ENCODE measurements at places on chromosomes 11 and 22.

GRCh38 chr11:34706709-34707461 lies 86.0 kb downstream of the EHF start:
- no peak for DNase-seq

GRCh38 chr22:49334976-49335375 lies 492.7 kb downstream of the BRD1 start:
- no peak for DNase-seq

DNA sequence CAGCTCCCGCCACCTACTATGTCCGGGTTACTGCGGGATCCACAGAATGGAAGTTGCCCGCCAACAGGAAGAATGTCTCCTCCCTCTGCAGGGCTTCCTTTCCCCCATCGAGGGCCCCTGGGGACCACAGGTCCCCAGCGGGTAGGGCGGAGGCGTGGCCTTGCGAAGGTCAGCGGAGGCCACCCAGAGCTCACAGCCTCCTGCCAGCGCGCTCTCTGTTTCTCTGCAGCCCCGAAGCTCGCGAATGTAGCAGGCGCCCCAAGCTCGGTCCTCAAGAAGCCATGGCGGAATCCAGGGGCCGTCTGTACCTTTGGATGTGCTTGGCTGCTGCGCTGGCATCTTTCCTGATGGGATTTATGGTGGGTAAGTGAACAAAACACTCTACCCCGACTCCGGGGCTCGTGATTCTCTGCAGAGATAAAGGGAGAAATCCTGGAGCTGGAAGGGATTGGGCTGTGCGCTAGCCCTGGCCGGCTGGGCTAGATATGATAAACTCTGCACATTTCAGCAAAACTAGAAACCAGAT lies at the start of gene NAALAD2:
TSS of gene NAALAD2 (plus strand) at position 186 of the 526 bp plus-strand sequence. CDS start at position 282, 96 bp downstream.
- no peak for DNase-seq

GRCh38 chr11:29336727-29337575 lies 679.9 kb downstream of the KCNA4 start:
- DNase-seq, result no peak

DNA sequence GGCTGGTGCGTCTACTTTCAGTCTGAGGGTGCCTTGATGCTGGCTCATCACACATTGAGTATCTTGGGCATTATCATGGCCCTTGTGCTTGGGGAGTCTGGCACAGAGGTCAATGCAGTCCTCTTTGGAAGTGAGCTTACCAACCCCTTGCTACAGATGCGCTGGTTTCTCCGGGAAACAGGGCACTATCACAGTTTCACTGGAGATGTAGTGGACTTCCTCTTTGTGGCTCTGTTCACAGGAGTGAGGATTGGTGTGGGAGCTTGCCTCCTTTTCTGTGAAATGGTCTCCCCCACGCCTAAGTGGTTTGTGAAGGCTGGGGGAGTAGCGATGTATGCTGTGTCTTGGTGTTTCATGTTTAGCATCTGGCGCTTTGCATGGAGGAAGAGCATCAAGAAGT lies 4.9 kb downstream of the TLCD5 start:
- DNase-seq, result no peak

- DNase-seq, result no peak
Observed at GRCh38 chr11:70595452-70595851, 197.1 kb downstream of the CTTN start.

DNA sequence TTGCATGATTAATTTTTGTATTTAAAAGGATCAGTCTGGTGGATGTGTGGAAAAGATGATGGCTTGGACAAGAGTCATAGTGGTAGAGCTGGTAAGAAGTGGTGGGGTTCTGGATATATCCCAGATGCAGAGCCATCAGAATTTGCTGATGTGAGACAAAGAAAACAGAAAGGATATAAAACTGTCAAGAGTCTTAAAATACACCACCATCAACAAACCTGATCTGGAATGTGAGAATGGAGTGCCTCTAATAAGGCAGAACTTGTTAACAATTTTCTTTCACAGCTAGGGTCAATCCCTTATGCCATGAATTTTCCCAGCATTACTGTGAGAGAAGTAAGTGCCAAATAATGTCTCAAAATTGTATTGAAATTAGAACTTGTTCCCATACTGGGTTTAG lies 215.4 kb downstream of the METTL15 start:
- no peak for DNase-seq

GRCh38 chr11:44861849-44862557 lies 88.7 kb downstream of the TP53I11 start:
- DNase-seq, result peak; percentile 63

DNA sequence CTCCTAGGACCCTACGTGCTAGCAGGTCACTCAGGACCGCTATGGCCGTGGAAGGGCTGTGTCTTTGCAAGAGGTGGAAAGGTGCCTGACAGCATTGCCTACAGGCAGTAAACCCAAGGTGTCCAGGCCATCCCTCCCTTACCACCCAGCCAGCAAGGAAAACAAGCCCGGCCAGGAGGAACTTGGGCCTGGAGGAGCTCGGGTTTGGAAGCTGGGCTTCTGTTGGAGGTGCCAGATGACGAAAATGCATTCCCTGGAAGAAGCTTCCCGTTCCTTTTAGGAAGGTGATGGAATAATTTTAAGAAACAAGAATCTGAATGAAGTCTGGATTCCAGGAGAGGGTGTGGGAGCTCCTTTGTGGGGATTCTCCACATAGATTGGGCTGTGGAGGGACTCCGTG lies 23.6 kb downstream of the FBLN1 start:
- DNase-seq, result no peak

DNA sequence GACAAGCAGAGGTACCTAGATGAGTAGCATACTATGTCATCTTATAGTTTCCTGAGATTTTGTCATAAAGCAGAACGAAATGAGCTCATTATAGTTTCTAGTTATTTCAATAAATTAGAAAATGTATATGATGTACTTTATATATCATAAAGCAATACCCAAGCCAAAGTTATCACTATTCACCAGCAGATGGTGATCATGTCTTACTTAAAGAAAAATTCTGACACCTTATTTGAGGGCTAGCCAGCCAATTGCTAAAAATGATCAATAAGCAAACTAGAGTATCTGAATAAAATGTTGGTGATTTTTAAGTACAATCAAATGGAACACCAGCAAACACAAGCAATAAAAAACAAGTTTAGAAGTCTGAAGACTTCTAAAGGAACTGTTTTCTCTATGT lies 44.1 kb downstream of the RSF1 start:
- DNase-seq, result no peak

DNA sequence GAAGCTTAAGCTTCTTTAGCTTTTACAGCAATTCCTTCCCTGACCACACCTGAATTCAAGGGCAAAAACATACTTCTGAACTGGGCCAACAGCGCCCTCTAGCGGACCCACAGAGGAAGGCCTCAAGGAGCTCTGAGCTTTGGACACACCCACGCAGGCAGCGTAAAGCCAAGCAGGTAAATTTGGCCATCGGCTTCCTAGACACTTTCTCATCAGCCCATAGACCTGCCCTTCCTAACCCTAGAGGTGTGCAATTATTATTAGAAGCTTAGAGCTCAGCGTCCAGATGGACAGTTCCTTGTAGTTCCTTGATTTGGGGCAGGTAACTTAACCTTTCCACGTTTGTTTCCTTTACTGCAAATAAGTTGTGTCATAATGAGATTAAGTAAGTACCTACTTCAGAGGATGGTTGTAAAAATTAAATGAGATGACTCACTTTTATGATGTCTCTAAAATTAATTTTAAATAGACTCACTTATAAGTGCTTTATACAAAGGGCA lies 25.7 kb upstream of the HMGXB4 start:
- peak; percentile 47 for DNase-seq

- no peak for DNase-seq
Observed at GRCh38 chr11:84437071-84437980, 1151.2 kb upstream of the CCDC90B start.

DNA sequence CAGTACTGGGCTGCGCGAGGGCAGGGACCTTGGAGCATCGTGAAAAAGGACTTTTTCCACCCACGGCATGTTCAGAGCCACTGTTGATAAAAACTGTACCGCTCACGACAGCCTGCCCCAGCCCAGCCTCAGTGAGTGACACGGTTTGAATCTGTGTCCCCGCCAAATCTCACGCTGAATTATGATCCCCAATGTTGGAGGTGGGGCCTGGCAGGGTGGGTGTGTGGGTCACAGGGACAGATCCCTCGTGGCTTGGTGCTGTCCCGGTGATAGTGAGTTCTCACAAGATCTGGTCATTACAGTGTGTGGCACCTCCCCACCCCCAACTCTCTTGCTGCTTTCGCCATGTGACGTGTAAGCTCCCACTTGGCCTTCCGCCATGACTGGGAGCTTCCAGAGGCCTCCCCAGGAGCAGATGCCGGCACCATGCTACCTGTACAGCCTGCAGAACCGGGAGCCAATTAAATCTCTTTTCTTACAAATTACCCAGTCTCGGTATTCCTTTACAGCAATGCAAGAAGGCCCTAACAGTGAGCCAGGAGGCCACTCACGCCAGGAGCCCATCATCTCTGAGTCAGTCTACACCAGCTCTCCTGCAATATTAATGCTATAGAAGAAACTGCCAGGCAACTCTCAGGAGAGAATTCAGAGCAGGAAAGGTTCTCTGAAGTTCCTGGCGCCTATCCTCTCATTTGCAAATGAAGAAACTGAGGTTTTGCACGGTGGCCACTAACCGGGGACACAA lies 1.3 kb downstream of the TOLLIP start:
- DNase-seq, result no peak

Measured in activated T-helper 1 cell treated with anti-CD3 and anti-CD28 coated beads, Interleukin-2, amount 50 U/mL, for 16 hours (primary cell).